H54 (cell line): ENCODE measurements at places on chromosomes 5 and 9.

GRCh38 chr5:39189292-39189955, 29.9 kb downstream of the FYB1 start:
- DNase-seq: no peak

DNA sequence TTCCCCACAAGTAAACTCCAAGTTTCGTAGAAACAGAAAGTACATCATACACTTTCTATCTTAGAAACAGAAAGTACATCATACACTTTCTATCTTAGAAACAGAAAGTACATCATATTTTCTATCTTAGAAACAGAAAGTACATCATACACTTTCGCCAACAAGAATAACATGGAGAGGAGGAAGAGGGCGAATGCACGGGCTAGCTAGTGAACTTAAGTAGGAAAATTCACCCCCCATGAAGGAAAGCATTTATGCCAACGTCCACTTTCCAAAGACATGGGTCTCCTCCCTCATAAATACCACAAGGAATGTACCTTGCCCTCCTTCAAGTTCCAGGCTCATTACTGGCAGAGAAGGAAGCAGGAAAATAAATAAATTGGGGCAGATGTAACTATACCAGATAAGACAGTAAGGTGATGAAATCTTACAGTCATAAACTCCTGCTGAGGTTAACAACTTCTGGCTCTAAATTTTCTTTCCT, 64.7 kb downstream of the FRMD3 start:
- DNase-seq: no peak

GRCh38 chr5:14186059-14186830, 43.1 kb downstream of the TRIO start:
- no peak for DNase-seq

- no peak for DNase-seq
These were observed 11.8 kb upstream of the CXXC5 start for GRCh38 chr5:139636207-139636792.

GRCh38 chr5:87572090-87572489, 159.4 kb upstream of the CCNH start:
- DNase-seq: no peak

- no peak for DNase-seq
These were observed 39.0 kb upstream of the ICE1 start for GRCh38 chr5:5383461-5383860.

GRCh38 chr9:114791312-114791711, 14.5 kb downstream of the TNFSF15 start:
- no peak for DNase-seq

DNA sequence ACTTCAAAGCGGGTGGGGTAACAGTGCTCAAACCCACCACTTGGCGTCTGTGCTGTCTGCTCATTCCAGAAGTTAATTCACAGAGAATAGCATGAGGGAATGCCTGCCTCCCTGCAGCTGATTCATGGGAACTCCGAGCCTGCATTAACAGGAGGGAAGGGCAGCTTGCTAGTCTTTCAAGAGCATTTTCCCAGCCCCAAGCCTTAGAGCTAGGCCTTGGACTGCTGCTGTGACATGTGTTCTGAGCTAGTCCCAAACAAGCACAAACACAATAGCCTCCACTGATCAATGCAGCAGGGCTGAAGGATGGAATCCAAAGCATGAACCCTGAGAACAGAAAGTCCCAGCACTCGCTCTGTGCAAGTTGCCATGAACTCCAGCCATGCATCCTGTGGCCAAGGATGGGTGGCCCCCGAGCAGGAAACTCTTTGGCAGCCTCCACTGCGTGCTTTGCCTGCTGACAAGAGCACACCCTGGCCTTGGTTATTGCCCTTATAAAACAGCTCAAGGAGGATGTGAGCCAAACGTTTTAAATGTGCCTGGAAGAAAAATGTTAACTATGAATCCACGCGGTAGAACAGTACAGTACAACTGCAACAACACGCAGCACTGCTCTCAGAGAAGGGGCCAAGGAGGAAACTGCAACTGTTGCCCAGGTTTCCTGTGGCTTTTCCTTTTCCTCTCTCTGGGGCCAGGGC, 653.1 kb upstream of the KLF4 start:
- no peak for DNase-seq

DNA sequence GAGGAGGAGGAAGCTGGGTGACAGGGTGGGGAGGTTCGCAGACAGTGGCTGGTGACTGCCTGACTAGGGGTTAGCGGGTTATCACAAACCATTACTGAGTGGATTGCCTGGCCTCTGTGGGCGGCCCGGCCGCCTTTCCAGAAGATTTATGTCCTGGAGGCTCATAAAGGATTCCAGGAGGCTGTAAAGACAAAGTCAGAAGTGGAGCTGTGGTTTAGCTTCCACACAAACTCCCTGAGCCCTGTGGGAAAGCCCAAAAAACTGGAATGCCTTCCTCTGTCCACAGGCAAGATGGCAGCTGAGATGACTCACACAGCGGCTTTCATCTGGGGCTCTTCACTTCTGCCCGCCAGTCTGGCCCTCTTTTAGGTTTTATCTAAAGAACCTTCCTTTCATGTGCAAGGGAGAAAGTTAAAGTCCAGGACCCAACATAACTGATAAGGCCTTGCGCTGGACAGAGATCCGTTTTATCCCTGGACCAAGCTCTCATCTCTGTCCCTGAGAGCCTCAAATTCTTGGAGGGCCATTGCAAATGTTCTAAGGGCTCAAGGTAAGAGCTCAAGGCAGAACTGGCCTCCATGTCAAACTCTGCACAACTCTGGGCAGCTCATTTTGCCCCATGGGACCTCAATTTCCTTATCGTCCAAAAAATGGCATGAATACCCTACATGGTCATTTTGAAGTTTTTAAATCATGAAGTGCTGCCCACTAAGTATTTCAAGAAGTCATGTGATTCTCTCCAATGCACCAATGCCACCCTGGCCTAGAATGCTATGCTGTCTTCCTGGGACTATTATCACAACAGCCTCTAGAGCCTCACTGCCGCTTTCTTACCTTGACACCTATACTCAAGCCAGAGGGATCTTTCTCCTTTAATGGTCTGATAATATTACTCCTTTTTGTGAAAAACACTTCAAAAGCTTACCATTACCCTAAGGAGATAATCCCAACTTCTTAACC, 249.4 kb upstream of the TRIM32 start:
- no peak for DNase-seq

- DNase-seq: no peak
These were observed 354.0 kb downstream of the NPR3 start for GRCh38 chr5:33065131-33065530.

- DNase-seq: no peak
These were observed 22.5 kb upstream of the LAMC3 start for GRCh38 chr9:130986356-130986965.

DNA sequence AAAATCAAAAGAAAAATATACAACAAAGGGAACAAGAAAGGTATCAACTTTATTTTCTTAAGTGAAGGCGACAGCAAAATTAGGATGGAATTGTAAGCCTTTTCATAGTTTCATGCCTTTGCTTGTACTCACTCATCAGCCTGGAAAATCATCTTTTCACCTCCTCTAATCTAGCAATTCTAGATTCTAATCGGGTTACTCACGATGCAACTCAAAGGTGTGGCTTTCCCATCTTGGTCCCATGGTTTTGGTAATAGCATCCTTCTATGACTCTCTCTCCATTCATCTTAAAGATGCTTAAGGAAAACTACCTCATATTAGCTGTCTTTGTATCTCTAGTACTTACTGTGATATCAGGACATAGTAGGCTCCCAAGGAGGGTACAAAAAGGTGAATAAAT, 30.5 kb downstream of the DNAH5 start:
- DNase-seq: no peak

- no peak for DNase-seq
These were observed 114.4 kb downstream of the ANKRD18B start for GRCh38 chr9:33638391-33638915.

DNA sequence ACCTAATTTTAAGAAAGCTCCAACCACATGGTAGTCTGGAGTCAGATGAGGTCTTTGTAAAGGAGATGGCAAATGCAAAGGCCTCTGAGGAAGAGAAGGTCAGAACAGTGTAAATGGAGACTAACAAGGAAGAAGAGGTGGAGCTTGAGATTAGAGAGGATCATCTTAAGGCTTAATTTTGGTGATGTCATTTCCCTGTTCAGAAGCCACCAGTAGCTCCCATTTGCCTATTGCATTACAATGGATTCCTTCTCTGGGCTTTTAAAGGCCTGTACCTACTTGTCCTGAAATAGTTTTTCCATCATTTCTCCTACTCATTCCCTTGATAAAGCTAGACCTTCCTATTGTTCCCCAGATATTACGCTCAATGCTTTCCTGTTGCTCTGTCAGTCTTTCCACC, 16.1 kb downstream of the PCSK5 start:
- DNase-seq: no peak

- DNase-seq: peak; percentile 61
These were observed 34.6 kb upstream of the TNIP1 start for GRCh38 chr5:151115272-151115905.

DNA sequence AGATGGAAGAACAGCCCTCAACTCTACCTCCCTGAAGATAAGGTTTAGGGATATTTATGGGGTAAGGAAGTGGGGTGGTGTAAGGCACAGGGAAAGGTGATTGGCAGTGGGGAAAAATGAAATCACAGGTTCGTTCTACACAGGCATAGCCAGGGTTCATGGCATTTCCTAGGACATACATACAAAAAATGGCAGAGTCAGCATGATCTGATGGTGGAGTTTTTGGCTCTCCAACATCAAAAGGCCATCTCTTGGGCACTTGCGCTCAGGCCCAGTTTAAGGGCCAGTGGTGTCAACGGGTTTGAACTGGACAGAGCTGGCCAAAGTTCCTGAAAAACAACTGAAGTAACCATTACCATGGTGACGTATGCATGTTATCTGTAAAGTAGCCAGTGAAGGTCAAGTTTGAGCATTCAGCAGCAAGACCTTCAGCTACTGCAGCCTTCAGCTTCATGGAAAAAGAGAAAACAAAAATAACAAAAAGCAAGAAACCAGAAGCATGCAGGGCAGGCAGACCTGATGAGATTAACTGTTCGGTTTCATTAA, 92.8 kb downstream of the SMARCA2 start:
- no peak for DNase-seq

GRCh38 chr5:108681079-108681921, 66.4 kb upstream of the FER start:
- peak; percentile 38 for DNase-seq

DNA sequence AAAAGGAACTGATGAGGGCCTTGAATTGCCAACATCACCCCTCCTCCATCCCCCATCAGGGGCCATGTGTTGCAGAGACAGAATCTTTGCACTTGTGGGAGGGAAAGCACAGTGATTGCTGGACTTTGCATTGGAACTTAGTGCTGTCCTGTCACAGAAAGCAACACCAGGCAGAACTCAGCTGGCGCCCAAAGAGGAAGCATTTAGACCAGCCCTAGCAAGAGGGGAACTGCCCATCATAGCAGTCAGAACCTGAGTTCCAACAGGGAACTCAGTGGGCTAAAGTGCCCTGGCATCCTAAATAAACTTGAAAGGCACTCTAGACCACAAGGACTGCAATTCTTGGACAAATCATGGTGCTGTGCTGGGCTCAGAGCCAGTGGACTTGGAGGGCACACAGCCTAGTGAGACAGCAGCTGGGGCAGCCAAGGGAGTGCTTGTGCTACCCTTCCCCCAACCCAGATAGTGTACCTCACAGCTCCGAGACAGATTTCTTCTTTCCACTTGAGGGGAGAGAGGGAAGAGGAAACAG, 128.1 kb downstream of the ACTL7B start:
- no peak for DNase-seq
